HepG2 (cell line): ENCODE measurements at places on chromosomes 6 and 20. TPM values are rescaled to one million over a fixed set of nuclear protein-coding genes. Genes with fewer than 3 reads are reported as not detected.

The ZFAND3 gene
- 17.1 and 18.6 TPM in 2 replicates for polyA plus RNA-seq

The ARMC12 gene
- 1.3 and 1.4 TPM in 2 replicates for polyA plus RNA-seq

The COL9A3 gene
- polyA plus RNA-seq, result 155 and 175 TPM in 2 replicates

The ATP6V1G2 gene
- polyA plus RNA-seq, result 0.83 and 1.2 TPM in 2 replicates

The PBOV1 gene
- polyA plus RNA-seq, result not detected in 2 replicates

DNA sequence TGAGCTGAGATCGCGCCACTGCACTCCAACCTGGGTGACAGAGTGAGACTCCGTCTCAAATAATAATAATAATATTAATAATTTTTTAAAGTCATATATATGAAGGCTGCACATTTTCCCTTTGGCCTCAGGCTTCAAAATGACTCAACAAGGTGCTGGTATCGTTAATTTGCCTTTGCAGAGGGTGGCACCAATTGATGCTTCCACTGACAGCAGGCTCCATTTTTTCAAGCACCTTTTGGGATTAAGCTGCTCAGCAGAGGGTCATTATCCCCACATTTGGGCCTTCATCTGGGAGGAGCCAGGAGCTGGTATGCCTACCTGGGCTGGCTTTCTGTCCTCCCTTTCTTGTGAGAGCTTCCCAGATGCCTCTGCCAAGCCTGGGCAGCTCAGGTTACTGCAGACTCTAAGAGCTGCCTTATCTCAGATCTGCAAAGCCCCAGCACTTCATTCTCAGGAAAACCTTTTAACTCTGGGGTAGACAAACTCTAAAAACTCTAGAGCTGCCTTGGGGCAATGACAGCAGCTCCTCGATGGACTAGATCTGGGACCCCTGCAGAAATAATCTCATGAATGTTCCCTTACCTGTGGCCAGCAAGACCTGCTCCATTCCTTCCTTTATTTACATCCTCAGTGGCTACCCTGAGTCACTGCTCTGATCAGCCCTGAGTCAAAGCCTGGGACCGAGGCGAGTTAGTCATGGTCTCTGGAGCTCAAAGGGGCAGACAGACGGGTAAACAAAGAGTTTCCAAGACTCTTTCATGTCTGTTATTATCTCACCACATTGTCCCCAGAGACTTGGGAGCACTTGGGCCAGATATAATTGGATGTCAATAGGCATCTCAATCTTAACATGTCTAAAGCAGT, 80.0 kb upstream of the EYA2 start:
- DNase-seq, result peak; percentile 72

- DNase-seq, result no peak
Observed at GRCh38 chr6:1765160-1765903, 155.6 kb downstream of the FOXC1 start.

- no peak for DNase-seq
Observed at GRCh38 chr20:32203356-32204204, 4.0 kb downstream of the PLAGL2 start.

GRCh38 chr6:158287047-158287446, 25.2 kb upstream of the TULP4 start:
- DNase-seq, result no peak

GRCh38 chr6:92329208-92329847, 1090.0 kb downstream of the EPHA7 start:
- DNase-seq, result no peak

- DNase-seq, result no peak
Observed at GRCh38 chr6:101605874-101606273, 212.4 kb downstream of the GRIK2 start.

- no peak for DNase-seq
Observed at GRCh38 chr6:139823099-139823807, 448.8 kb upstream of the CITED2 start.

DNA sequence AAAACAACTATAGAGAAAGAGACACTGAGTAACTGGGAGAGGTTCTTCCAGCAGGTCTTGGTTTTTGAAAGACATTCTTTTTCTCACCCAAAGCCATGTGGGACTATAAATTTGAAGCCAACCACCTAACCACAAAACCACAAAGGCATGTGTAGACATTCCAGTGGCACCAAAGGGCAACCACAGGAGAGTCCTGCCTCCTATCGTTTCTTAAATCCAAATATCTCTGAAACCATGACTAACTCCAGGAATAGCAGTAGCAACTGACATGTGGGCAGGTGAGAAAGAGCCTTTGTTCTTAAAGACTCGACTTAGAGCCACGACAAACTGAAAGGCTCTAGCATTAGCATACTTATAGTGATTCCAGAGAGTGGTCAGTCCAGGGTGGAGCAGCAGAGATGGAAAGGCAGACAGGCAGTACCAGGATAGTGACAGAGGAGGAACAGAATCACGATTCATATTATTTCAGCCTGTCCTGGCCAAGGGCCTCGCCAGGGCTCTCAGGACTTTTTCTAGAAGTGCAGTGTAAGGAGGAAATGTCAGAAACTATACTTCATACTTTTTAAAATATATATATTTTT, 9.4 kb upstream of the COL9A1 start:
- peak; percentile 25 for DNase-seq
